Stimulated activated CD4-positive, alpha-beta T cell treated with anti-CD3 and anti-CD28 coated beads, TNF-alpha, amount 100 ng/mL, for 24 hours (primary cell): ENCODE measurements at places on chromosomes 12 and 14.

DNA sequence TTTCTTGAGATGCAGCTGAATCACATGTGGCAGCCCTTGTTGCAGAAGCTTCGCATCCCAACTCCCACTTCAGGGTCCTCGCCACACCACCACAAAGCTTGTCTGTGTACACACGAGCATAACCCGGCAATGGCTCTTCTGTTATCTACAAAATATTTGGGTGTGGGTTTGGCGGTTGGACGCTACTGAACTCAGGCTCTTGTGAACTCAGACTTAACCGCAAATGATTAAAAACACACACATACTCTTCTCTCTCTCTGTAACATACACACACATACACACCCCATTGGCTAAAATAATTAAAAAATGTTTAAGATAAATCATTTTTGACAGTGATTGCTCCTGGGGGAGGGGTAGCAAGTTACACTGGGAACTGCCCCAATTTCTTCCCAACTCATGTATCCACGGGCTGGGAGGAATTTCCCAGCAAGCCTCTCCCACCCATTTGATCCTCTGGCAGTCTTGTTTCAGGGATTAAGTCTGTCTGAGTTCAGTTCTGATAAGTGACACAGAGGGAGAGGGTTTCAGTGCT, 63.7 kb upstream of the MANSC4 start:
- no peak for DNase-seq

GRCh38 chr12:24820872-24821271, 128.0 kb downstream of the BCAT1 start:
- DNase-seq: no peak

GRCh38 chr14:64879635-64880220, at the start of gene SPTB:
TSS of gene SPTB (minus strand) at chr14:64879907. CDS start at chr14:64823094, 56,813 bp downstream.
- peak; percentile 37 for DNase-seq

GRCh38 chr14:69002069-69002468, 23.0 kb upstream of the ACTN1 start:
- DNase-seq: no peak

GRCh38 chr12:85072826-85073225, 36.7 kb downstream of the LRRIQ1 start:
- DNase-seq: no peak

DNA sequence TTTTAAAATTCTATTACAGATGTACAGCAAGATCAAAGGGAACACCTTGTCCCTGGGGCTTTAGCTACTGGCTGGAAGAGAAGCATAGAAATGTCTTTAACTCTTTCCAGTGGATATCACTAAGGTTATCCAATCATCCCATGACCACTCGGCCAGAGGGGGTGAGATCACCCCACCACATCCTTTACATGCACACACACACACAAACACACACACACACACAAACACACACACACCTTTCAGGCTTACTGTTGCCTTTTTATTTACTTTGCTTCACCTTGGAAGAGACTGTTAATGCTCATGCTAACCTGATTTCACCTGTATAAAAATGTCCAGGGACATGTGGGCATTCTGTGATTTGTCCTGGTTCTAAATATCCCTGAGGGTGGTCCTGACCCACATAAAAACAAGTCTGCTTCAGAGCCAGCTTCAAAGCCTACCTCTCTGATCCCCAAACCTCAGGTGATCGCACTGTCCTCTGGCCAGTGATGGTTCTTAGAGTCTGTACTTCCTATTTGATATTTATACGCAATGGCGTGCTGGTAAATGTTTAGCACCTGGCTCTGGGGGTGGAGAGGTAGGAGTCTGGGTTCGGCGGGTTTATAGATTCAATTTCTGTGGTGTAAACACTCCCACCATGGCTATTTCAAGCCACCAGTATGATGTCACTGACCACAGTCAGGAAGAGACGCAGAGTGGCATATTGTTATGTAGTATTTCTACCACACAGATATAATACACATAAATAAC, 166.1 kb upstream of the EEA1 start:
- DNase-seq: no peak

- DNase-seq: peak; percentile 3
Observed at GRCh38 chr12:130087222-130087621, 75.0 kb upstream of the FZD10 start.

DNA sequence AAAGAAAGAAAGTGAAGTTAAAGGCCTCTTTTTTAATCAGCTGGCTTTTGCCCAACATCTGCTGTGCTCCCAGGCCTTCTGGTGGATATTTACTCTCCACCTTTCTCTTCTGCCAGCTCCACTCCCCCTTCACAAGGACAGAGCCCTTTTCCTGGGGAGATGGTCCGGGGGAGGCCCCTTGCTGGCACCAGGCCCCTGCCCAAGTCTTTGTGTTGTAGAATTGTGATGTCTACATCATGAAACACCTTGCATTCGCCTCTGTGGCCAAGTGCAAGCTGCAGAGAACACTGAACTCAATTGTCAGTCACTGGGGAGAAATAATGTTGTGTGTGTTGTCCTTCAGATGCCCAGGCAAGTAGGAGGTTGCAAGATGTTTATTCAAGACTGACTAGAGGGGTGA, 150.3 kb downstream of the DPF3 start:
- no peak for DNase-seq

DNA sequence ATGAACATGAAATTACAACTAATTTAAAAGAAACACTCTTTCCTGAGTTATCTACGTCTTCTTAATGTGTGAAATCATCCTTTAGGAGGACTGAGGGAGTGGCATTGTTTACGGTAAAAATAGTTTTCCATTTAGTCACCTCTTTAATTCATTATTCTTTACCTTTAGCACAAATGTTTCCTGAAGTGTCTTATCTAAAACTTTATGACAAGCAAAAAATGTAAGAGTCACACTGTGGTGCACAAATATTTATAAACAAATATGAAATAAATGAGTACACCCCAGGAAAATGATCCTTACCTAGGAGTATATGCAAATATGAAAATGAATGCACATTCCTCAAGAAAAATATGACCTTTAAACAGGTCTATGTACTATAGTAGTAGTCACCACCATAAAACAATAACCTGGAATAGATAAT, 104.6 kb downstream of the PTPRR start:
- no peak for DNase-seq

GRCh38 chr12:3097836-3098235, 20.7 kb downstream of the TSPAN9 start:
- DNase-seq: no peak

DNA sequence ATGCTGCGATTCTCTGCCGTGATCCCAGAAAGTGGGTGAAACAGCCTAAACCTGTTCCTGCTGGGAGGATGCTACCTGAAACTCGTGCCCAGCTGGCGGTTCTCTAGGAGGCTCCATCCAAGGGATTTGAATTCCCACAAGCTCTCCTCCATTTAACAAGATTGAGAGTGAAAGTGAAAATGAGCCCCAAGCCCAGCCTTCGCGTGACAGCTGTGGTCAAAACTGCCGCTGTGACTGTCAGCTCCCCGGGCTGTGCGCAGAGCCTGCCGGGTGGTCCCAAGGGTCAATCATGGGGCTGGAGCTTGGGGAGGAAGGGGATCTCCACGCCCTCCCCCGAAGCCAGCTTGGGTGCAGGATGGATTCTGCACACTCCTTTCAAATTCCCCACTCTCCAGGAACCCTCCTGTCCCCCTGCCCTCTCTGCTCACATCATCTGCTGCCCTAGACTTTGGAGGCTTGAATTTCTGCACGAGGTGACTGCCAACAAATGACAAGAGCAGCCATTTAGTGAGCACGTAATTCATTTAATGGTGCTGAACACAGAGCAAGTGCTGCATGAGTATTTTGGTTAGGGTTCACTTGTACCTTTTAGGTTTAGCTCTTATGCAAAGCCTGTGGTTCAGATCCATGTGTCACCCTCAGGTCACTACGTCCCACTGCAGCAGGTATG, 5.3 kb downstream of the ASB2 start:
- DNase-seq: no peak

GRCh38 chr14:74917646-74918081, 5.4 kb downstream of the RPS6KL1 start:
- DNase-seq: no peak
